Heart right ventricle (tissue), 16 donors: ENCODE measurements at places on chromosomes 3 and 15. TPM values are rescaled to one million over a fixed set of nuclear protein-coding genes. Genes with fewer than 3 reads are reported as not detected.

Gene KLHL6
- 0.81 TPM for total RNA-seq

Gene PRKCD
- 6.9 TPM for total RNA-seq

Gene IL5RA
- total RNA-seq = 0.97 TPM

Gene MYLK
- 13.8 TPM for total RNA-seq

Gene BTLA
- total RNA-seq = not detected

Gene GPR27
- 6.5 TPM for total RNA-seq

Gene MESP1
- total RNA-seq = 2.9 TPM

Gene PLCH1
- total RNA-seq = 0.68 TPM

DNA sequence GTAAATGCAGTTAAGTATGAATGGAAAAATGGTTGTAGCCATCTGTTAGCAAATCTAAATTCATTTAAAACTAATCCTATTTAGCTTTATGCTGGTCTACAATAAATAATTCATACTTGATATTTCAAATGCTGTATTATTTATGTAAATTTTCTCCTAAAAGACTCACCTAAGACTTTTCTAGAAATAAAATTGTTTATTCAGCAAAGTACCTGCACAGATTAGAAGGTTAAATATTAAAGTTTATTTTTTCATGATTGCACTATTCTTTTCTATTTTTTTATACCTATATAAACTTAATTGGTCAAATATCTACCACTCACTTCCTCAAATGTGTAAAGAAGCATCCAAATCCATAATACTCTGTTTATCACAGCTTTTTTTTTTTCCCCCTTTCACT, 45.2 kb downstream of the MBNL1 start:
- H3K27me3 ChIP-seq = no peaks in the 10 kb centered on the region
- H3K4me1 ChIP-seq = peaks cover 76% of the 10 kb centered on the region
- no peak for DNase-seq
- no peaks in the 10 kb centered on the region for H3K36me3 ChIP-seq

DNA sequence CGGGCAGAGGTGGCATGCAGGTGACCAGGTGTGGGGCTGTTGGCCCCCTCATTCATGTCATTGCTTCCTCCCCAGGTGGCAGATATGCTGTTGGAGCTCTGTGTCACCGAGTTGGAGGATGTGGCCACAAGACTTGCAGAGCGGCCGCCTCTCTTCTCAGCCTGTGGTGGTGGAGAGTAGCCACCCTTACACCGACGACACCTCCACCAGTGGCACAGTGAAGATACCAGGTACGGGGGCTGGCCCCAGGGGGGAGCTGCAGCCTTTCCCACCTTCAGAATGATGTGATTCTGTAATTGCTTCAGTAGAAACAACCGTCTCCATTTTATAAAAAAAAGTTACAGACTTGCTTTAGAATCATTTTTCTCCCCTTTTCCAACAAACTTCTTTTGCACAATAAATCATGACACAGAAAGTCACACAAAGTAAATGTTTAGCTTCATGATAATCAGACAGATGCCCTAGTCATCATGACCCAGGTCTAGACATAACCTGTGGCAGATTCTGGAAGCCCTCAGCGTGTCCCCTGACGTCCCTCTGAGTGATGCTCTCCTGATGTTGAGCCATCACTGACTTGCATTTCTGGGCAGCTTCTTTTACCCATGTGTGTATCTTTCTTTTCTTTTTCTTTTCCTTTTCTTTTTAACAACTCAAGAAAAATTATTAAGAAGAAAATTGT, 76.0 kb upstream of the FAN1 start:
- H3K27ac ChIP-seq = no peak overlapping the region
- H3K36me3 ChIP-seq = no peaks in the 10 kb centered on the region
- no peak for DNase-seq
- H3K27me3 ChIP-seq = no peaks in the 10 kb centered on the region
- H3K4me3 ChIP-seq = no peak overlapping the region

DNA sequence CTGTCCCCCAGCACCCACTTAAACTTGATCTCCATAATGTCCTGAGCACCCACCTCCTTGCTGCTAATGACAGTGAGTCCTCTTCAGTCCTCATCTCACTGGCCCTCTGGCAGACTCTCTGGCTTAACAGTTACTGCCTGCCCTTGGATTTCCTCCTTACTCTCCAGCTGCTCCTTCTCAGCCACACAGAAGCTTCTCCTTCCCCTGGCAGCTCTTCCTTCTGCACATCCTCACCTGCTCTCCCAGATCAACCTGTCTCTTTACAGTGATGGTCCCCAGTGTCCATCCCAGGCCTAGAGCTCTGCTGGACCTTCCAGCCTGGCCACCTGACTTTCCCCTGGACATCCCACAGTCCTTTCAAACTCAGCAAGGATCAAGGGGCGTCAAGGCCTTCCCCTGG, 47.4 kb upstream of the SMAD3 start:
- H3K36me3 ChIP-seq = no peaks in the 10 kb centered on the region
- DNase-seq = no peak
- no peak overlapping the region for H3K4me3 ChIP-seq
- peaks cover 38% of the 10 kb centered on the region for H3K4me1 ChIP-seq
- H3K27me3 ChIP-seq = no peaks in the 10 kb centered on the region

DNA sequence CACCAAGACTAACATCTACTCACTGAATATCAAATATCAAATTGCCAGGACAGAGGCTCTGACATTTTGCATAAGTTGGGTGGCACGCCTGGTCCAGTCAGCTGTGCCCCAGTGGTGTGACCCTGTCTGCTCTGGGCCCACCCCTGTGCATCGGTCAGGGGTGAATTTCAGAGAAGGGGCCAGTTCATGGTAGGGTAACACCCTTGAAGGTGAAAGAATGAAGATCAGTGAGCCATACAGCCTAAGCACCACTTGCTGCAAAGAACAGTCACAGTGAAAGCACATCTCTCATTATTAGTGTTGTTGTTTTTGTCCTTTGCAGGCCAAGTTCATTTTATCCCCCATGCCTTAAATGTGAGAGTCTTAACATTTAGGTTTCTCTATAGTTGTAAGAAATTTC, 86.8 kb downstream of the MYRIP start:
- H3K27ac ChIP-seq = no peak overlapping the region
- H3K36me3 ChIP-seq = no peaks in the 10 kb centered on the region
- H3K4me1 ChIP-seq = no peaks in the 10 kb centered on the region
- no peak overlapping the region for H3K4me3 ChIP-seq

DNA sequence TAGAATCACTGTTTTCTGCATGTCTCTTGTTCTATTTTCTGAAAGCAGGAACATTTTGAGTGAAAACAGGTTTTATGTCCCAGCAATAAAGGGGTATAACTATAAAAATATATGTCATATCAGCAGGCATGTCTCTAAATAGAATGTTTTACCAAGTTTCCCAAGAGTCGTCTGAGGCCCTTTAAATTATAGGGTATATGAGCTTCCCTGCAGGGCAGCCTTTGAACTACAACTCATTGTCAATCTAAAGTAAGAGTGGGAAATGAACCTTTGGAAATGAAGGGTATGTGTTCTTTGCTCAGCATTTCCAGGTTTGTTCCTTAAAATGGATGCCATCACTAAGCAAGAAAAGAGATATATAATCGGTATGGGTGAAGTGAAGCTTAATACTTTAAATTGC, 138.6 kb downstream of the LSAMP start:
- H3K36me3 ChIP-seq = no peaks in the 10 kb centered on the region
- no peak for DNase-seq
- no peak overlapping the region for H3K4me3 ChIP-seq
- H3K27me3 ChIP-seq = no peaks in the 10 kb centered on the region

DNA sequence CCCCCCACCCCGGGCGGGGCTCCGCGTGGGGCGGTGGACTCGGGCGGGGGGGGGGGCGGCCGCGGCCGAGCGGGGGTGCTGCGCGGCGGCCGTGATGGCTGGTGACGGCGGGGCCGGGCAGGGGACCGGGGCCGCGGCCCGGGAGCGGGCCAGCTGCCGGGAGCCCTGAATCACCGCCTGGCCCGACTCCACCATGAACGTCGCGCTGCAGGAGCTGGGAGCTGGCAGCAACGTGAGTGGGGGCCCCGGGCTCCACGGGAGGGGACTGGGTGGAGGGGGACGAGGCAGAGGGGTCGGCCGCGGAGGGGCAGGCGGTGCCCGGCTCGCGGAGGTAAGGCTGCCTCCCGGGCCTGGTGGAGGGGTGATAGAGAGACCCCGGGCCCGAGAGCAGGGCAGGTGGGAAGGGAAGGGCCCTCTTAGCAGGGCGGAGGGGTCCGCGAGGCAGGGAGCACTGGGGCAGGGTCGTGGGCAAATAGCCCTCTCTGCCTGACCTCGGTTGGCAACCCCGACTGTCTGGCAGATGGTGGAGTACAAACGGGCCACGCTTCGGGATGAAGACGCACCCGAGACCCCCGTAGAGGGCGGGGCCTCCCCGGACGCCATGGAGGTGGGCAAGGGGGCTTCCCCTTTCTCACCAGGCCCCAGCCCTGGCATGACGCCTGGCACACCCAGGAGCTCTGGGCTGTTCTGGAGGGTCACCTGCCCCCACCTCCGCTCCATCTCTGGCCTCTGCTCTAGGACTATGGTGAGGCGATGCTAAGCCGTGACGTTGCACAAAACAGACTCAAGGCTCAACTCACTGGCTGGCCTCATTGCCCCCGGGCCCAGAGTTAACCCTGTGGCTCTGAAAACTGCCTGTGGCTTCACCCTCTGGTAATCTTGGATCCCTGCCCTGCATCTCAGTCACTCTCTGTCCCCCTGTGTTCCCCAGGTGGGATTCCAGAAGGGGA, at the start of gene ECE2:
ECE2 (plus strand) TSS at position 62 of the 950 bp plus-strand sequence; CDS start at position 194, 132 bp downstream.
- H3K4me1 ChIP-seq = no peaks in the 10 kb centered on the region
- H3K27me3 ChIP-seq = peaks cover 48% of the 10 kb centered on the region
- no peak within 1 kb of the TSS for H3K27ac ChIP-seq
- H3K36me3 ChIP-seq = no peaks in the 10 kb centered on the region
- H3K4me3 ChIP-seq = no peak within 1 kb of the TSS

DNA sequence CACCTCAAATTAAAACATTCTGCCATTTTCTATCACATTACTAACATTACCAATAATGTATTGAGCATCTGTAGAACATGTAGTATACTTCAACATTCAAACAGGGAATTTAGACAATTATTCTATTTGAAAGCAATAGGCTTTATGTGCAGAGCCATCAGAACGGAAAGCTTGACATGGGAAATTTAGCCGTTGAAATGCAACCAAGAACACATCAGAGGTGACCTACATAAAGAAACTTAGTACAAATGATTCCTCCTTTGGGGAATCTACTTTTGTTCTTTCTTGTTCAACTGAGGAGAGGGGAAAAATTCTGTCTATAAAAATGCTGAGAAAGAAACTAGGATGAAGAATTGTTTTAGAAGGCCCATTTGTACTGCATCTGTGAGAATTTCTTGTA, 38.6 kb upstream of the RBMS3 start:
- H3K27ac ChIP-seq = no peak overlapping the region
- no peaks in the 10 kb centered on the region for H3K4me1 ChIP-seq
- H3K4me3 ChIP-seq = no peak overlapping the region
- no peaks in the 10 kb centered on the region for H3K27me3 ChIP-seq
- no peaks in the 10 kb centered on the region for H3K36me3 ChIP-seq

DNA sequence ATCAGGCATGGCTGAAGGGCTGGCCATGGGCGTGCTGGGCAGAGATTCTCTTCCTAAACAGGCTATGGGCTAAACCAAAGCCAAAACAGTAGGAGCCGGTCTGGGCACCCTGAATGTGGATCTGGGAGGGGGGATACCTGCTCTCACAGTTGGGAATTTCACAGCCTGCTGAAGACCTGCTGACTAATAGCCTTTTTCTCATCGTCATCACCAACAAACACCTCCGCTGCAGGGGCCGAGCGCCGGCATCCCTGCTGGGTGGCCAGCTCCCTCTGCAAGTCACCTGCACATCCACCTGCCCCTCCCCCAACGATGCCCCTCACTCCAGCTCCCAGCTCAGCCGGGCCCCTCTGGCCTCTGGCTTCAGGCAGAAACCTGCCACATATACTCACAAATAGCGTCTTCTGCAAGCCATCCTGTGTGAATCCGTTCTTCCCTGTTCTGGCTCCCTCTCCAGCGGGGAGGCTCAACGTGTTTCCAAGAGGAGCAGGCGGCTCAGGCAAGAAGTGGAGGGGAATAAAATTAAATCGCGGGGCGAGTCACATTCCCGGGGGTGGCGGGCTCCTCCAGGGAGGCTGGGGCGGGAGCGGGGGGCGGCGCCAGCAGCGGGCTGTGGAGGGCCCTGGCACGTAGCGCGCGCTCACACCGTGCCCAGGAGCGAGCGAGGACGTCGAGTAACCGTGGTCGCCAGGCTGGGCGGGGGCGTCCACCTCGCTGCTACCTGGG, 466 bp downstream of the IQSEC1 start:
- no peaks in the 10 kb centered on the region for H3K36me3 ChIP-seq
- peaks cover 19% of the 10 kb centered on the region for H3K27me3 ChIP-seq
- H3K27ac ChIP-seq = peak overlapping the region; percentile 76
- H3K4me3 ChIP-seq = no peak overlapping the region
- H3K4me1 ChIP-seq = peaks cover 19% of the 10 kb centered on the region

GRCh38 chr3:107942951-107943749, 147.7 kb downstream of the CD47 start:
- H3K4me1 ChIP-seq = peaks cover 11% of the 10 kb centered on the region
- H3K36me3 ChIP-seq = no peaks in the 10 kb centered on the region
- H3K27me3 ChIP-seq = no peaks in the 10 kb centered on the region
- no peak for DNase-seq

DNA sequence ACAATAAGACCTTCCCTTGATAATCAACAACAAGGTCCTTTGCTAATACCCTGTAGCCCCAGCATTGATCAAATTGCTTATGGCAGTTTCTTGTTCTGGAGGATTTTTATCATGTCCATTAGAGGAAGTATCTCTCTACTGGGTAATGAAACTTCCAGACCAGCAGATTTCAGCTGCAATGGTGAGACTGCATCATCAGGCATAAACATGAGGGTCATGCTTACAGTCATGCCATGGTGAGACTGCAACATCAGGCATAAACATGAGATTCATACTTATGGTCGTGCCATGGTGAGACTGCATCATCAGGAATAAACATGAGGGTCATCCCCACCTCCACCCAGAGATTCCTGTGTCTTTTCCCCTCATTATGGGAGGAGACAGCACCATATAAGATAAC, 129.0 kb upstream of the LIPC start:
- DNase-seq = no peak
- H3K36me3 ChIP-seq = no peaks in the 10 kb centered on the region
- no peak overlapping the region for H3K4me3 ChIP-seq
- H3K27ac ChIP-seq = no peak overlapping the region
- H3K27me3 ChIP-seq = no peaks in the 10 kb centered on the region

DNA sequence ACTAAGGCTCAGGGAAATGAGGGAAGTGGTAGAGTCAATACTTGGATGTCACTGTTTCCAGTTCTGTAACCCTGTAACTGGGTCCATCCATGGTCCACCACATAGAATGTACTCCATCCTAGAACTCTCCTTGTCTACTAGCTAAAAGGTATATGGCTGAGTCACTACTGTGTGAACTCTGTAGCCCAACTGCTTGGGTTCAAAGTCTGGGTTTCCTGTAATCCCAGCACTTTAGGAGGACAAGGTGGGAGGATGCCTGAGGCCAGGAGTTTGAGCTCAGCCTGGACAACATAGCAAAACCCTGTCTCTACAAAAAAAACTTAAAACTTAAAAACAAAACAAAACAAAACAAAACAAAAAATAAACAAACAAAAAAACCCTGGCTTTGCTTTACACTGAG, 5.3 kb upstream of the DIS3L start:
- no peak for DNase-seq
- no peaks in the 10 kb centered on the region for H3K27me3 ChIP-seq
- no peak overlapping the region for H3K4me3 ChIP-seq
- peaks cover 7% of the 10 kb centered on the region for H3K4me1 ChIP-seq
- H3K27ac ChIP-seq = no peak overlapping the region

- H3K27ac ChIP-seq = no peak overlapping the region
- no peak for DNase-seq
- H3K4me3 ChIP-seq = no peak overlapping the region
- peaks cover 59% of the 10 kb centered on the region for H3K36me3 ChIP-seq
- no peaks in the 10 kb centered on the region for H3K4me1 ChIP-seq
- no peaks in the 10 kb centered on the region for H3K27me3 ChIP-seq
Measured at GRCh38 chr15:73555080-73555479, 78.1 kb downstream of the NPTN start.

GRCh38 chr3:11434017-11434526, 161.9 kb downstream of the ATG7 start:
- peaks cover 28% of the 10 kb centered on the region for H3K4me1 ChIP-seq
- H3K4me3 ChIP-seq = no peak overlapping the region
- DNase-seq = peak; percentile 64
- H3K27ac ChIP-seq = peak overlapping the region; percentile 77
- no peaks in the 10 kb centered on the region for H3K27me3 ChIP-seq
